ENCODE measurements at places on chromosomes 12 and 14. TPM values are rescaled to one million over a fixed set of nuclear protein-coding genes. Genes with fewer than 3 reads are reported as not detected.

Gene RAPGEF3
- total RNA-seq, result 4.5 TPM

DNA sequence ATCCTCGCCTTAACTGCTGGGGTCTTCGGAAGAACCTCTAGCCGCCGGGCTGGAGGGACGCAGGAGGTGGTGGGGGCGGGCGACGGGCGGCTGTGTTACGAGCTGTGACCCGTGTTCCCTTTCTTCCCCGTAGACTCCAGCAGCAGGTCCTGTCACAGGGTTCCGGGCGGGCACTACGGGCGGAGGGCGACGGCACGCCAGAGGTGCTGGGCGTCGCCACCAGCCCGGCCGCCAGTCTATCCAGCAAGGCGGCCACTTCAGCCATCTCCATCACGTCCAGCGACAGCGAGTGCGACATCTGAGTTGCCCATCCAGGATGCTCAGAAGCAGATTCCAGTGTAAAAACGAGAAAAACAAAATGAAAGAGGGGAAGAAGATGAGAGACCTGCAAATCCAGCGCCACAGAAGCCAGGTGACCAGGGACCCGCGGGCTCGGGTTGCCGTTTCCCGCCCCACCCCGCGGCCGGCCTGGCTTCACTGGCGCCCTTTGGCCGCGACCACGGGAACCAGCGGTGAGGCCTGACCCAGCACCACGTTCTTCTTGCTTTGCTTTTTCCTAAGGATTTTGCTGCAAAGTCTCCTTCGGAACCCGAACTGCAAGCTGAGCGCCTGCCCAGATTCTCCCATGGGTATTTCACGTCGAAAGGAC, 2.1 kb downstream of the SIX6 start:
- H3K4me1 ChIP-seq, result peaks cover 2% of the 10 kb centered on the region
- peak overlapping the region; percentile 29 for H3K27ac ChIP-seq
- peaks cover 4% of the 10 kb centered on the region for H3K36me3 ChIP-seq
- DNase-seq, result peak; percentile 57
- H3K27me3 ChIP-seq, result peaks cover 73% of the 10 kb centered on the region
- H3K4me3 ChIP-seq, result peak overlapping the region; percentile 37

DNA sequence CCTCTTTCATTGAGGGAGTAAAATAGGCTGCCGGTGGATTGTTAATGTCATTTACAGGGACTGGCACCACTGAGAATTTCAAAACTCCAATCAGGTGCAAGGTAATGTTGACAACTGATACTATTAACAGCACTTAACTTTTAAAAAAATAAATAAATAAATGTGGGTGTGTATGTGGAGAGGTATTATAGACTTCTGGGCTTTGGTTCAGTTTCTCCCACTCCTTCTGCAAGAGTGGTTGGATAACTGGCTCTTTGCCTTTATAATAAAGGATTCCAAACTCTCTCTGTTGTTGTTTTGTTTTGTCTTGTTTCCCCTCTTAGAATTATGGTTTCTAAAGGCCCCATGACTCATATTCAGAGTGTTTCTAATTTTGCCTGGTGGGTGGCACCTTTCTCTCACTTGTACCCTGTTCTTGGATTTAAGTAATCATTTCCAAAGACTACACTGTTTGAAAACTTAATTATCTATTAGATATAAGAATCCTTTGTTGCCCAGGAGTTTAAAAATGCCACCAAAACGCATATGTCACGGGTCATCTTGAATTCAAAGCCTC, 151.6 kb upstream of the ARID2 start:
- peaks cover 8% of the 10 kb centered on the region for H3K4me1 ChIP-seq
- H3K36me3 ChIP-seq, result no peaks in the 10 kb centered on the region
- H3K4me3 ChIP-seq, result no peak overlapping the region
- peaks cover 4% of the 10 kb centered on the region for H3K27me3 ChIP-seq

DNA sequence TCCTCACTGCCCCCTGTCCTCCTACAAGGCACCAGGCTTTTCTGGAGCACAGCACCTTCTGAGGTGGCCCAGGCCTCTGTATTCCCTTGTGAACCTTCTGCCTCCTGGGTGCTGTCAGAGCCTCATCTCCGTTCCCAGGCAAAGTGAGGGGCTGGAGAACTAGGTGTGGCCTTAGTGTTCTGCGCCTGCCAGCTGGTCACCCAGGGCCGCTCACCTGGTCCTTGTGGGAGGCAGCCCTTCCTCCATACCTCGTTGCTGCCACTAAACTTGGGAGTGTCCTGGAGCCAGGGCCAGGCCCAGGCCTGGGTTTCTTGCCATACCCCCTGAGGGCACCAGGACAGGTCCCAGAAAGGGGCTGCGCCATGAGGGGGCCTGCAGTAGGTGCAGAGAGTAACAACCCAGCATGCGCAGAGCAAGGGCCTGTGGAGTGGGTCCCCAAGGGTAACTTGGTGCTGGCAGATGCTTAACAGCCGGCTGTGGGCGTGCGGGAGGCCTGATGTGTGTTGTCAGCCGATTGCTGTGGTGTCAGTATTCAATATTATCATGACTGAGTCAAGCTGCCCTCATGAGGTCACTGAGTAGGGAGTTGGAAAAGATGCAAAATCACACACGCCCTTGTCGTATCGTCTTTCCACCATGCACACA, 17.1 kb downstream of the OTUB2 start:
- H3K27me3 ChIP-seq, result no peaks in the 10 kb centered on the region
- no peak overlapping the region for H3K4me3 ChIP-seq
- no peak for DNase-seq
- H3K27ac ChIP-seq, result no peak overlapping the region
- H3K36me3 ChIP-seq, result peaks cover 18% of the 10 kb centered on the region
- no peaks in the 10 kb centered on the region for H3K4me1 ChIP-seq

Measured in activated CD4-positive, alpha-beta T cell treated with anti-CD3 and anti-CD28 coated beads, Interleukin-2, amount 10 ng/mL, durations not matched to agents 24 days and 14 days (primary cell).